ENCODE measurements at places on chromosomes 13 and 19.

- no peak for DNase-seq
These were observed 48.9 kb downstream of the TPP2 start for GRCh38 chr13:102645701-102646100.

GRCh38 chr19:36635342-36635741 is 30.2 kb downstream of the ZNF382 start:
- DNase-seq, result no peak

- DNase-seq, result no peak
These were observed 28.1 kb upstream of the ZNF527 start for GRCh38 chr19:37342753-37343152.

DNA sequence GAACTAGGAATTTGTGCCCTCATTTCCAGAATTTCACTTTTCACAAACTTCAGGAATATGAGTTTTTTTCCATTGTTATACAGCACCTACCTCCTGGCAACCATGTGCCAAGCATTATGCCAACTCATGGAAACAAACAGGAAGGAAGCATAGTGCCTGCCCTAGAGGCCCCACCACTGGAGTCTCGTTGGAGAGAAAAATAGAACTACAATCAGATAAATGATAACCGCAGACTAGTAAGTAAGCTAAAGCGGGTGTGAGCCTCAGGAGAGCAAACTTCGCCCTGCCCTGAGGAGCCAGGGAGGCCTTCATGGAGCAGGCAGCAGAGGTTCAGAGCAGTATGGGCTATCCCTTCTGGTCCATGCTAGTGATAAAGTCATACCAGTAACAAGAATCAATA is 75.9 kb downstream of the FRY start:
- no peak for DNase-seq

GRCh38 chr19:41691268-41691970 is 3.3 kb upstream of the CEACAM7 start:
- DNase-seq, result peak; percentile 29

DNA sequence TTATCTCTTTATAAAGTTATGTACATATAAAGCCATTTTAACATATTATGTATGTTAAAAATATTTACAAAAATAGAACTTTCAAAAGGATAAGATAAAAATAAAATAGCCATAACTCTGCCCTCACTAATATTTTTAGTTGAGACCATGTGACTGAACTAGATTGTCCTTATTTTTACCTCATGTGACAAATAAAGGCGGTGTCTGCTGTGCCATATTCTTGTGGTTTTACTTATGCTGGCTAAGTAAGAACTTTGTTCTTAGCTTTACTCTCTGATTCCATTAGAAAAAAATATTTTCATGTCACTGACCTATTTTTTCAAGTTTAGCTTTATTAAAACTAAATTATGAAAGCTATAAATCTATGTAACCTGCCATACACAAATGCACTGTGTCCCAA is 135.6 kb upstream of the TSC22D1 start:
- no peak for DNase-seq

DNA sequence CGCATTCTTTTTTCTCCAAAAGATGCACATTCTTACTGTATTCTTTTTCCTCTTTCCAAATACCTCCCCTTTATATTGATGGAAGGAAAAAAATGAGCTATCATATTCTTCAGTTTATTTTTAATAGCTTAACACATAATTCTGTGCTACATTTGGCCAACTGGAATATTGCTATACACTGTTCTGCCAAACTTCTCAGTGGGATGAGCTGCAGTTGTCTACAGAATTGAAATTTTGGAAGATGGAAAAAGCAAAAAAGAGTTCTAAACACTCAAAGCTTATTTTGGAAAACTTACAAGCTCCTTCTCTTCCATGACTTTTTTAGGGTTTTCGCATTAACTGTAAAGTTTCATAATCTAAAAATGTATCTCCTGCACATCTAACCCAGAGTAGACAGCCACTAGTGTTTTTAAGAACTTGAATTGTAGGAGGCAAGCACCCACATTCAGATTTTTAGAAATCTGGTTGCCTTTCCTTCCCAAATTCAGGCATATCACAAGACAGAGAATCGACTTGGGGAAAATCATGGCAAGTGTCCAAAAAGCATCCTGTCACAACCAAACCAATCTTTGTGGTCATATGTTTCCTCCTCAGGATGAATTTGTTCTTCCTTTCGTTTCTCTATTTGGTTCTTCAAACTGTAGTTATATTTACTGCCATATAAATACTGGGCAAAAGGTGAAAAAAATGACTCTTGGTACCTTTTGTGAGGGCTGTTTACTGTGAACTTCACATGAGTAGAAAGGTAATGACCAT is 111.4 kb upstream of the FRY start:
- no peak for DNase-seq

Measured in SHP77 (cell line).